ENCODE measurements at places on chromosomes 5 and 9.
A peak's percentile ranks its signal among the peaks of the same experiment; 100 is the strongest.

DNA sequence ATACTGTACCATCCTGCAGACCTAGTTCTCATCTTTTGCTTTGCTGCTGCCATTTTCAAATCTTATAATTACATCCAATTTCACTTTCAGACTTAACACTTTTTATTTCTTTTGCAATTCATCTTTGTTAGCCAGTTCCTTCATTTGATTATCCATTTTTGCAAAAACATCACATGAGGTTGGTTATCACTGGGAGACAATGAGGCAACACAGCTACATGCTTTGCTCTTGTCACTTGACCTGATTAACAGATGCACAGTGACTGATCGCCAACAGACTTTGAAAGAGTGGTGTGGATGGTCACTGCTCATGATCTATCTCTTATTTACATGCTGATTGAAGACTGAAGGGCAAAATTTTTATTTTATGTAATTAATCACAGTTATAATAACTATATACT lies 17.0 kb upstream of the RNF20 start:
- DNase-seq, result no peak

DNA sequence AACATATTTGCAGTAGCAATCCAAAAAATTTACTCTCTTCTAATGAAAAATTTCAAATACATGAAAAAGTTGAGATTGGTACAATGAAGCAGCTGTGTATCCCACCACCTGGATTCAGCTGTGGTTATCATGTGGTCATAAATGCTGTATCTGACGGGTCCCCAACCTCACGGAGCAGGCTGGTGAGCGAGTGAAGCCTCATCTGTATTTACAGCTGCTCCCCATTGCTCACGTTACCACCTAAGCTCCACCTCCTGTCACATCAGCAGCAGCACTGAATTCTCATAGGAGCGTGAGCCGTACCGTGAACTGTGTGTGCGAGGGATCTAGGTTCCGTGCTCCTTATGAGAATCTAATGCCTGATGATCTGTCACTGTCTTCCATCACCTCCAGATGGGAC lies 6.8 kb upstream of the RNF130 start:
- DNase-seq, result no peak

- DNase-seq, result no peak
Measured at GRCh38 chr5:374631-375335, 53.3 kb downstream of the AHRR start.

DNA sequence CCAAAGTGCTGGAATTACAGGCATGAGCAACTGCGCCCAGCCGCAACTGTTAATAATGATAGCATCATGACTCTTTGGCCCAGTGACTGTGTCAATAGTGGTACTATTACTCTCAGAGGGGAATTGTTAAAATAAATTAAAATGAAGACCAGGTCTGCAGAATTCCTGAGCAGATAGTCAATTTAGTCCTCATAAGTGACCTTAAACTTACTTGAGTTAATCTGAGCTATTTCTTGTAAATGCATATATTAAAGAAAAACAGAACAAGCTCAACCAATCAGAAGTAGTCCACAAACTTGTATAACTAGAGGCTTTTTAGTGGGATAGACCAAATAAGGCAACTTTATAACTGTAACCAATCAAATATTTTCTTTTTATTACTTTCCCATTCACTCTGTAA lies 1.7 kb upstream of the RECK start:
- DNase-seq, result no peak

GRCh38 chr5:153043886-153044285 lies 446.6 kb upstream of the GRIA1 start:
- DNase-seq, result no peak

DNA sequence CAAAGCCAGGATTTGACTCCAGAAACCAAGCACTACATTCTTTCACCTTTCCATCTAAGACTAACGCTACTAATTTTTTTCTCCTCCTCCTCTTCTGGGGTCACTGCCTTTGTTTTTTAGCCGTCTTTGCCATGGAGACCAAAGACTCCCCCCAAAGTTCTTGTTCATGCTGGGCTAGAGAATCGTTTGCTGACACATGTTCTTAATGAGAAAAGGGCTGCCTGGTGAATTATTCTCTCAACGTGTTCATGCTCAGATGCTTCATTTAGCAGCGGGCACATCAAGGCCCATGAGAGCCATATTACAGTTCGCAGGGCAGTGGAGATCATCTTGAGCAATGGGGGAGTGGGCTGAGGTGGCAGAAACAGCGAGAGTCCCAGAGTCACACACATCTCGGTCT lies 134.9 kb downstream of the SLIT3 start:
- DNase-seq, result no peak

GRCh38 chr5:56851258-56851941 lies 36.1 kb downstream of the MAP3K1 start:
- DNase-seq, result no peak

- DNase-seq, result no peak
Measured at GRCh38 chr9:8252445-8252844, 452.9 kb upstream of the DMAC1 start.

GRCh38 chr9:8391566-8391965 lies 592.0 kb upstream of the DMAC1 start:
- DNase-seq, result no peak

DNA sequence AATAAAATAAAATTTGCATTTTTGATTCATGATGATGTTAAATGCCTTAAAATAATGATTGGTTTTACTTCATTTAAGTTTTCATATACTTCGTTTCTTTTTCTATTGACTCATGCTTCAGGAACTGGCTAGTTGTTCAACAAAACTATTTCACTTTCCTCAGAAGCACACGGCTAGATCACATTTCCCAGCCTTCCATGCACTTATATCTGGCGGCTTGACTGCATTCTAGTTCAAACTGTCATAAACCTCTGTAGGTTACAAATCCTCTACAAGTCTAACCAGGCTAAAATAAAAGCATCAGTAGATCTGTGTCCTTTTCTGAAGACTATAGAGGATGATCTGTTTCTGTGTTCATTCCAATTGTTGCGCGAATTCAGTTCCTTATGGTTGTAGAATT lies 46.3 kb upstream of the CNTLN start:
- DNase-seq, result no peak

- DNase-seq, result peak; percentile 82
Measured at GRCh38 chr9:127586537-127586936, 25.5 kb upstream of the STXBP1 start.

GRCh38 chr5:117160391-117160790 lies 585.8 kb upstream of the SEMA6A start:
- no peak for DNase-seq

DNA sequence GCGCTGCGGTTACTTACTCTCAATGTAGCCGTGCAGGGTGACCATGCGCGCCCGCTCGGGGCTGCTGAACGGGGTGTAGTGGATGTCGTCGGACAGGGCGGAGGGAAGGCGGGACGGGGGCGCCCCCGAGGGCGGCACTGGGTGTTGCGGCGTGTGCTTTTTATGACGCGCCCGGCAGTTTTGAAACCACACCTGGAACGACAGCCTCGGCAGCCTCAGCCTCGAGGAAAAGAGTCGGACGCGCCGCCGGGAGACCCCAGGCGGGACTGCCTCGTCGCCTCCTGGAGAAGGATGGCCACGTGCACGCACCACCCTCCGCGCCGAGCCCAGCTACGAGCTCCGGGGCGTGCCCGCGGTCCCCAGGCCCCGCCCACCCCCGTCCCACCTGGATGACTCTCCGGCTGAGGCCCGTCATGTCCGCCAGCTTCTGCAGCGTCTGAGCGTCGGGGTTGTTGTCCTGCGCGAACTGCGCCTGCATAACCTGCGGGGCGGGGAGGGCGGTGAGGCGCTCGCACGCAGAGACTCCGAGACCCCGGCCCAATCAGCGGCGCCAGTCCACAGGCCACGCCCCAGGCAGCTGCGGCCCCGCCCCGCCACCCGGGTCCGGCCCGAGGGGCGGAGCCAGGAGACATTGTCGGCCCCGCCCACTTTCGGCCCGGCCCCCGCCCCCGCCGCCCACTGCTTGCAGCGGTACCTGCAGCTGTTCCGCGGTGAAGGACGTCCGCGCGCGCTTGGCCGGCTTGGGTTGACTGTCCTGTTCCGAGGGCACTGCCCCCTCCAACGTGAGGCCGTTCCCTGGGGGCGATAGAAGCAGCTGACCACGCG lies 15.0 kb downstream of the LHX6 start:
- DNase-seq, result no peak
